HAP-1 (cell line): ENCODE measurements at places on chromosomes 4 and X.

DNA sequence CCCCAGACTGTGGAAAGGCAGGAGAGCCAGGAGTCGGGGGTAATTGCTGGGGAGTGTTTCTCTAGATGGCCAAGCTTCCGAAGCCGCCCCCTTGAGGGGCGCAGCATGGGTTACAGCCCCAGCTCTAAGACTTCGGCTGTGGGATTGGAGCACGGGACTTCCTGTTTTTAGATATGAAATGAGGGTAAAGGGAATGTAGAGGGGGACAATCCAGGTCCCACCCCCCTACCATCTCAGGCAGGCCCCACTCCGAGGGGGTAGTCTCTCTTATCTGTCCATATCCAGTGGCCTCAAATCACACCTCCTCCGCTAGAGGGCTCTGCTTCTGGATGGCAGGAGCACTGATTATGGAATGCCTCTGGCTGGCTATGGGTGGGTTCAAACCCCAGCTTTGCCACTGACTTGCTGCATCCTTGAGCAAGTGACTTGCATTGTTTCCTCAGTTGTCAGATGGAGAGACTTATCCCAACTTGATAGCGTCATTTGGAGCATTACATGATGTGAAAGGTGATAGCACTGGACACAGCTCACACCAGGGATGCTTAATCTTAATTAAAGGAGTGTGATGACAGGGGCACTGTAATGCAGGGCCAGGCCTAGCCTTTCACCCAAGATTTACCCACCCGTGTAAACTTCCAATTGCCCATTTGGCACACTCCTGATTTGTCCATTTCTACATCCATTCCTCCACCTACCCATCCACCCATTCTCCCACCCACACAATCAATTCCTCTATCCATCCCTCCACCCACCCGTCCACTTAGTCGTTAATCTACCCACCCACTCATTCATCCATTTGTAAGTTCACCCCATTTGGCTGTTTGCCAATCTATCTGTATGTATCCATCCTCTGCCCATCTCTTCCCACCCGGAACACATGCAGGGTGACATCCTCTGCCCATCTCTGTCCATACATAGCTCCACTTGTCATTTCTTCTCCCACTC lies 848 bp upstream of the KCND1 start:
- DNase-seq = peak; percentile 34

GRCh38 chr4:85508654-85509053 lies 33.7 kb downstream of the ARHGAP24 start:
- no peak for DNase-seq

DNA sequence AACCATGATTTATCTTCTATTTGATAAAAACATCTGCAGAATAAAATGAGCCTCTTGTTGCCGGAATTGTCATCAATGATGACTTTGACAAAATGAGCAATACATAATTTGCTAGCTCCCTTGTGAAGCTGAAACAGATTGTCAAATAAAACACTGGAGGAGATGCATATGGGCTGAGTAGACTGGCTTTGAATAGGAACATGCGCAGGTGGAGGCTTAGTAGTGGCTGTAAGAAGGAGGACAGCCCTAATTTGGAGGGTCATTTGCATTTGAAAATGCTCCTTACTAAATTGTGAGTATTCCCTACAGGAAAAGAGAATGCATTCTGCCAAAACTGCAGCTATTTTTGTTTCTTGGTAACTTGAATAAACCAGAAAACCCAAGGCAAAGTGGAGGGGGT lies 329.1 kb downstream of the PPARGC1A start:
- no peak for DNase-seq

- peak; percentile 14 for DNase-seq
Measured at GRCh38 chr4:108247387-108248049, 78.8 kb upstream of the LEF1 start.

DNA sequence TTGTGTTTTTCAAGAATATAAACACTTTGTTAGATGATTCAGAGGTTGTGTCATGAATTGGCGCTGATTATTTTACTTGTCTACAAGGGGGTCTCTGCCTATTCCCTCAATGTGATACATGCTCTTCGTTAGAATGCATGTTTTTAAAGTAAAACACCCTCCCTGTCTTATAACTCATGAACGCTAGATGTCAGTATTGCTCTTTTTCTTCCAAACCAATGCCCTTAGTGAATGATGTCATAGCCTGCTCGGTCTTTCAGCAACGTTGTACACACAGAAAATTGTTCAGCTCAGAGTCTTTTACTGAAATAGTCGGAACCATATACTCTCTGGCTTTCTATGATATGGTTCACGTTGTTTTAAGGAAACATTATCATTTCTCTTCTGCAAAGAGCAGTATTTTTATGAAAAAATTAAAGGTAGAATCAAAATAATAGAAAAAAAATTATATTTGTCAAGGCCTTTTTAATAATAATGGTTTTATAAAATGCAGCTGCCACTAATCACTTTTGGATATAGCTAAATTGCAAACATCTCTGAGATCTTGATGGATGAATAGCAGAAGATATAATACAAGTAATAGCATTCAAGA lies 292.9 kb downstream of the TLL1 start:
- peak; percentile 52 for DNase-seq

- DNase-seq = no peak
Measured at GRCh38 chr4:120314969-120315368, 248.3 kb upstream of the MAD2L1 start.

DNA sequence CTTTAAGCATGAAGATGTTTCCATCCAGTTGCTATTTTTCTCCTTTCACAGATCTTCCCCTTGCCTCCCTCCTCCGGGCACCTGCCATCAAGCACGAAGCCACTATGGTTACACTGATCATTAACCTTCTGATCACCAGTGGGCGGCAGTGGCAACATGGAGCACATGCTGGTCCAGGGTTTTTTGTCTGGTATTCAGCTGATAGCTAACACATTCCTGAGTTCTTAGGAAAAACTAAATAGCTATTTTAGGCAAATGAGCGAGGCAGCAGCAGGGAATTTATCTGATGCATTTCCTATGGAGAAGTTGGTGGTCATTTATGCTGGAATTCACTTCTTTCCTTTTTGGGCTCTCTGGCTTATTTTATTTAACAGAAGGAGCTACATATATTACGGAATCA lies 22.9 kb downstream of the SHISA3 start:
- DNase-seq = no peak

DNA sequence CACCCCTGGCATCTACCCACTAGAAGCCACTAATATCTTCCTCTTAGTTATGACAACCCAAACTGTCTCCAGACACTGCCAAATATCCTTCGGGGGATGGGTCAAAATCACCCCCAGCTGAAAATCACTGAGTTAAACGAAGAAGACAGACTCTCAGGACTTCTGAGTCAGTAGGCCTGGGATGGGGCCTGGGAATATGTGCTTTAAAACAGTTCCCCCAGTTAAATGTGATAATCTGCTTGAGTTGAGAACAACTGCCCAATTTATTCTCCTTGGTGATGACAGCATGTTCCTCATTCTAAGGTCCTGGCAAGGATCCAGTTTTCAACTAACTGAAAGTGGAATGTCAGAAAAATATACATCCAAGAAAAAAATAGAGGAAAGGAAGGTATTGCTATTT lies 52.4 kb downstream of the CBLL2 start:
- DNase-seq = no peak

GRCh38 chr4:148735432-148736155 lies 293.4 kb upstream of the NR3C2 start:
- no peak for DNase-seq
